Activated effector memory CD4-positive, alpha-beta T cell treated with anti-CD3 and anti-CD28 coated beads, Interleukin-2, amount 50 U/mL, for 16 hours (primary cell): ENCODE measurements at places on chromosomes 1 and 21.

DNA sequence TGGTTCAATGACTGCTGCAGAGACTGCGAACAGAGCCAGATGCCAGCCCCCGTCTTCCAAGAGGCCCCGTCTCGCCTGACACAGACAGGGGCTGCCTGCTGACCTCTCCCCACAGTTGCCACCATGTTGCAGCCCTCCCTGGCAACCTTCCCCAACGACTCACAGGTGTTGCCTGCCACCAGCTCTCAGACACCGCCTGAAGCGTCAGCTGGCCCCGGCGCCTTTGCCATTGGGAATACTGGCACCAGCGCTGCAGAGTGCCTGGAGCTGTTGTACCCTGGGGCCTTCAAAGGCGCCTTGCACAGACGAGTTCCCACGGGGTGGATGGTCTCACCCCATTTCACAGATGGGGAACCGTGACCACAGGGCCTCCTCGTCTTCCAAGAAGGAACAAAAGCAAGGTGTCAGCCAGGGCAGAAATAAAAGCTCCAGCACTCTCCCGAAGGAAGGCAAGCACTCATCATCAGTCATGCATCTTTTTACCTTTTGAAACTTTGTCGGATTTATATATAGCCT lies 167.0 kb downstream of the ADSS2 start:
- no peak for DNase-seq

- no peak for DNase-seq
Observed at GRCh38 chr1:168396508-168396907, 115.8 kb downstream of the TBX19 start.

- no peak for DNase-seq
Observed at GRCh38 chr1:187942986-187943385, 1114.2 kb downstream of the PLA2G4A start.

GRCh38 chr1:24903011-24903461 lies 27.0 kb downstream of the RUNX3 start:
- DNase-seq, result peak; percentile 62

DNA sequence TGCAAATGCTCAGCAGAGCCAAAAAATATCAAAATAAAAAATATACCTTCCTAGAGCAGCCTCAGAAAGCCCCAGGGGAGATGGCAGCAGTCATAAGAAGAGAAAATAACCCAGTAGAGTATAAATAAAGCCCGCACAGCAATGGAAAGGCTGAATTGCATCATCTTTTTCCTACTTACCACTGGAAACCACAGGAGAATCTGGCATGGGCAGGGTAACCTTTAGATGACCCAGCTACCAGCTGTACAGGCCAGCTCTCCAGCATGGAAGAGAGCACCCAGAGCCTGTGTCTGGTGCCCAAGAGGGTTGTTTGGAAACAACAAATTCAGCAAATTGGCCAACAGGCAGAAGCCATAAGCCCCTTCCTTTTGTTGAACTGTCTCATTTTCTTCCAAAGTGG lies 253.1 kb downstream of the OMA1 start:
- DNase-seq, result no peak

GRCh38 chr1:7471836-7472235 lies 299.3 kb upstream of the VAMP3 start:
- DNase-seq, result no peak

- DNase-seq, result peak; percentile 72
Observed at GRCh38 chr1:63773815-63774616, at the start of gene ROR1. ROR1 (plus strand) TSS chr1:63774017.

- DNase-seq, result no peak
Observed at GRCh38 chr1:198849093-198849492, 210.3 kb downstream of the PTPRC start.

DNA sequence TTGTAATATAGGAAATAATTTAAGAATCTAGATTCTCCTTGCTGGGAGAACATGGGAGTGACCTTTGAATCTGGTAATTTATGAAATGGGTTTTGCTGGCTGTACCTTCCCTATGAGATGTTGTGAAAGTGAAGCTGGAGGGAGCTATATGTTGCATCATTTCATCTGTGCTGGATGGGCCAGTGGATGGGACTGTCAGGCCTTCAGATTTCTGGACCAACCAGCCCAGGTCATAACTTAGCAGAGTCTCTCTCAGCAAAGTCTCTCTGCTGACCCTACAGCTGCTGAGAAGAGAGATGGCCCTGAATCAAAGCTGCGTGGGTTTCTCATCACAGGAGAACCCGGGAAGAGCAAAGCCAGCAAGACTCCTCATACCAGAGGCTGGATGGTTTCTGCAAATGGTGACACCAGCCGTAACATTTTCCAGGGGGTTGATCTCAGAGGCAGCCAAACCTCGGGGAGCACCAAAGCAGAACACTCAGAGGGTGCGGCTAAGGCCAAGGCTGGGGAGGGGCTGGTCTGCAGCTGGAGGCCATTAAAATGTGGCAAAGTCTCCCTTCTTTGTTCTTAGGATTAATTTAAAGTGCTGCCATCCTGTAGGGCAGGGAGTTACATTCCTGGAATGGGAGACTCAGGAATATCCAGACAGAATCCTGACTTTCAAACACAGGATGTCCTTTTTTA lies 18.2 kb upstream of the PTGFRN start:
- DNase-seq, result no peak

DNA sequence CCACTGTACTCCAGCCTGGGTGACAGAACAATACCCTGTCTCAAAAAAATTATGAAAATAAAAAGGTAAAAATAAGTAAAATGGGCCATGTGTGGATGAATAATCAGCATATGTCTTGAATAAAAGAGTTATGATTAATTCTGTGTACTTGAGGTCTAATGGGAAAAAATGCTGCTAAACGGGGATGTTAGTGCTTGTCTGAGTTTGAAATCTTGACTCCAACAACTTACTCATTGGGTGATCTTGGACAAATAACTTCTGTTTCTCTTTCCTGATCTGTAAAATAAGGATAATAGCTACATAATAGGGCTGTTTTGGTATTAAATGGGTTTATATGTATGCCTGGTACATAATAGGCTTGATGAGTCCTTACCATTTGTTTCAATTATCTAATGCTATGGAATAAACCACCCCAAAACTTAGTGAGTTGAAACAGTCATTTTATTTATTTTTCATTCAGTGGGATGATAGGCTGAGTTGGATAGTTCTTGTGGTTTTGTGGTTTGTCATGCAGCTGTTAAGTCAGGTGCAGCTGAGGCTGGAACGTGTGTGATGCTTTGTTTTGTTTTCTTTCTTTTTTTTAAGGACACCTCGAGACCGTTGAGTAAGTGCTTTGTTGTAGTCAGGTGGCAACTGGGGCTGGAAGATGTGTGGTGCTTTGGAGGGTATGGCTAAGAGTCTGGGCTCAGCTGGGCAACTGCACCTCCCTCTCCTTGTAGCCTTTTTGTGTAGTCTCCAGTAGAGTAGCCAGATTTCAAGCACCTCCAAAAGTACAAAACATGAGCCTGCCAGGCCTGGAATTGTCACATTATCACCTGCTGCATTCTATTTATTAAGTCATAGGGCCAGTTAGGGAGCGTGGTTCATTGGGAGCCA lies 4.9 kb downstream of the MDM4 start:
- DNase-seq, result peak; percentile 82

- no peak for DNase-seq
Observed at GRCh38 chr1:169100208-169100607, 6.3 kb upstream of the ATP1B1 start.

- DNase-seq, result no peak
Observed at GRCh38 chr1:243543501-243543900, 287.7 kb downstream of the SDCCAG8 start.

- no peak for DNase-seq
Observed at GRCh38 chr21:16037421-16037955, 307.7 kb downstream of the USP25 start.

DNA sequence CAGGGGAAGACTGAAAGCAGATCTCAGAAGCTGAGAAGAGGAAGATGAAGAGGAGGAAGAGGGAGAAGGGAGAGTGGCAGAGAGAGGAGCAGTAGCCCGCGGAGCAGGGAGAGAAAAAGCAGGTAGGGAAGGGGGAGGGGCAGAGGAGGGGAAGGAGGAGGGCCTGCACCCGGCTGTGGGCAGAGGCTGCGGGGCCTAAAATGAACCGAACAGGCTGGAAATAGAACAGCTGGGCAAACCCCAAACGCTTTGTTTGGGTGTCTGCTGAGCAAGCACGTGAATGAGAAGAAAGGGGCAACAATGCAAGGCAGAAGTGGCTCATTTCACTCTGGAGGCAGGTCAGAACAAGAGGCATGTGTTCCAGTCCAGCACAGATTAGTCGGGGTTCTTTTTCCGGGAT lies 33.5 kb downstream of the KCNC4 start:
- DNase-seq, result peak; percentile 31

- no peak for DNase-seq
Observed at GRCh38 chr21:35559128-35559828, 501.0 kb downstream of the SETD4 start.

- DNase-seq, result no peak
Observed at GRCh38 chr1:93237021-93237420, 56.5 kb downstream of the CCDC18 start.

DNA sequence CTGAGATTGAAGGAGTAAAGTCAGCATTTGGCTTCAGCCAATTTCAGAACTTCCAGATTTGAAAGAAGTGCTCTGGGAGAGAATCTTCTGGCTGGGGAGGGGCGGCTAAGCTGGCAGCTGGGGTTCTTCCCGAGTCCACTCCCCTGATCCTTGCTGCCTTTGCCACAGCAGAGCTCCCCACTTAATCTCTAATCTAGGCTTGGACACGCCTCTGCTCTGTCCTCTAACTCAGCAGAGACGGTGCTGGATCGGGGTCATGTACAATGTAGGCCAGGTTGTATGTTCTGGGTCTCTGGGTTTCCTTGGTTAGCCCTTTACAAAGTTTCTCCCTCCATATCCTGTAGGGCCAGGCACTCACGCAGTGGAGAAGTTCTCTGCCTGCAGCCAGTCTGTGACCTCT lies 10.1 kb upstream of the GSTM3 start:
- no peak for DNase-seq

- DNase-seq, result peak; percentile 16
Observed at GRCh38 chr1:22529901-22530621, 33.2 kb upstream of the EPHA8 start.

- no peak for DNase-seq
Observed at GRCh38 chr1:205371871-205372660, 15.3 kb upstream of the KLHDC8A start.

- DNase-seq, result no peak
Observed at GRCh38 chr1:157360023-157360390, 192.3 kb downstream of the FCRL5 start.

DNA sequence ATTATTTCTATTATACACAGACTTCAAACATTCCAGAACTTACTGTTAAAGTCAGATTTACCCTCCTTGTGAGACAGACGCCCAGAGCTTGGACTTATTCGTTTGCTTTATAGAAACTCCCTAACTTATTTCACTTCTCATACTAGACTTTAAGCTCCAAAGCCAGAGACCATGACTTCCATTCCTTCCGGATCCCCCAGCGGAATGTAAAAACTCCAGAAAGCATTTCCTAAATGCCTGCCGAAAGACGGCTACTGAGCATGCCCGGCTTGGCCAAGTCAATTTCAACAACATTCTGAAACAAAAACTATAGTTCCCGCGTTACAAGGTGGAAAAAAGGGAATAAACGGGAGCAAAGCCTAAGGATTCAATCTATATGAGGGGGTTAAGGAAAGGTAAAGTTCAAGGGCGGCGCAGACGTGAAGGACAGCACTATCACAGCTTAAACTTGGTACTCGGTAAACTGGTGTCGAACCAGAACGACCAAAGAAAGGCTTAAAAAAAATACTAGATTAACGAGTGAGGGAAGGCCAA lies 1.1 kb downstream of the USP48 start:
- DNase-seq, result no peak

DNA sequence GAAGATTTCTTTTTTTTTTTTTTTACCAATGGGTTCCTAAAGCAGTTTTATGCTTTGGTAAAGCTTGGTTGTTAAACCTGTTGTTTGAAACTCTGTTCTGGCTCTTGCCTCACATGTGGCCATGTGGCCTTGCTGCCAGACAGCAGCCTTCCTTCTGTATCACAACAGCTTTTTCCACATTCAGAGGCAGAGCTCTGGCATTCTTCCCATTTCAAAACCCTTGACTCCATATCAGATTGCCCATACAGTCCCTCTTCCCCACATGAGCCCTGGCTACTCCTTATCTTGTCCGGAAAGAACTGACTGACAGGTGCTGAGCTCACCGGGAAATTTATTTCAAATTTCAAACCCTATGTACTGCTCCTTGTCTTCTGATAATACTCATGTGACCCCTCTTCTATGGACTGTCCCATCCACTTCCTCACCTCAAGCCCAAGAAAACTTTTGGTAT lies 38.5 kb upstream of the LAX1 start:
- DNase-seq, result no peak

- no peak for DNase-seq
Observed at GRCh38 chr1:6508816-6509189, 17.3 kb upstream of the PLEKHG5 start.

- DNase-seq, result no peak
Observed at GRCh38 chr1:168365719-168366479, 85.2 kb downstream of the TBX19 start.

- DNase-seq, result no peak
Observed at GRCh38 chr1:235408503-235408960, 41.3 kb downstream of the TBCE start.

DNA sequence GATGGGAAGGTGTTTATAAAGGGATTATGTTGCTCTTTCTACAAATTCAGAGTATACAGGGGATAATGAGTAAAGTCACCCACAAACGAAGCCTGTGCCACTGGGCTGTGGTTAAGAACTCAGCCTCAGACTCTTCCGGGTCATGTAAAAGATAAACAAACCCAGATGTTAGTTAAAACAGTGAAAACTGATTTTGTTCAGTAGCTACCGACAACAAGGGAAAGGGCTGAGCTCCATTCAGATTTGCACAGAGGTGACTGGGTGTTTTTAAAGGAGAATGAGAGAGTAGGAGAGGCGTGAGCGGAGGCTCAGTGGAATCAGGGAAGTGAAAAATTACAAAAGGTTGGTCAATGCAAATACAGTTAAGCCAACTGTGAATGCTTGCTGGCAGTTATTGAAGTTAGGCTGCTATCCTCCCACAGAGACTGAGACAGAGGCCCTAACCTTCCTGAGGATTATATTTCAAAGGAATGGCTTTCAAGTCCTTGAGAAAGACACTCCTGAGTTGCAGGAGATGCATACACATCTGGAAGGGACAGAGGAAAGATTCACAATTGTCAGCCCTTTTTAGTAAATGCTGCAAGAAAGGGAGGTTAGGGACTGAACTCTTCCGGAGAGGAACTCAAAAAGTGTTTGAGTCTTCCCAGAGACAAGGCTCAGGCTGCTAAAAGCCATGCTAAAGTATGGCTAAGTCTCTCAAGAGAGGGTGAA lies 29.9 kb upstream of the SAMD13 start:
- DNase-seq, result no peak

DNA sequence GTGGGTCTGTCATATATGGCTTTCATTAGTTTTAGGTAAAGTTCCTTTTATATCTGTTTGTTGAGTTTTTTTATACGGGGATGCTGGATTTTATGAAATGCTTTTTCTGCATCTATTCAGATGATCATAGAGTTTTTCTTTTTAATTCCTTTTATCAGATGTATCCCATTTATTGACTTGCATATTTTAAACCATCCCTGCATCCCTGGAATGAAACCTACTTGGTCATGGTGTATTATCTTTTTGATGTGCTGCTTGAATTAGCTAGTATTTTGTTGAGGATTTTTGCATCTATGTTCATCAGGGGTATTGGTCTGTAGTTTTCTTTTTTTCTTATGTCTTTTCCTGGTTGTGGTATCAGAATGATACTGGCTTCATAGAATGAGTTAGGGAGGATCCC lies 118.0 kb downstream of the NME7 start:
- no peak for DNase-seq
